Cardiac septum (tissue), 1 donor: ENCODE measurements at places on chromosomes 5 and 9. TPM values are rescaled to one million over a fixed set of nuclear protein-coding genes. Genes with fewer than 3 reads are reported as not detected.

PCDH1 gene
- 16.9 TPM for total RNA-seq

PRR7 gene
- total RNA-seq: 5.1 TPM

- no peak for DNase-seq
Observed at GRCh38 chr5:173790177-173790719, 97.9 kb upstream of the CPEB4 start.

DNA sequence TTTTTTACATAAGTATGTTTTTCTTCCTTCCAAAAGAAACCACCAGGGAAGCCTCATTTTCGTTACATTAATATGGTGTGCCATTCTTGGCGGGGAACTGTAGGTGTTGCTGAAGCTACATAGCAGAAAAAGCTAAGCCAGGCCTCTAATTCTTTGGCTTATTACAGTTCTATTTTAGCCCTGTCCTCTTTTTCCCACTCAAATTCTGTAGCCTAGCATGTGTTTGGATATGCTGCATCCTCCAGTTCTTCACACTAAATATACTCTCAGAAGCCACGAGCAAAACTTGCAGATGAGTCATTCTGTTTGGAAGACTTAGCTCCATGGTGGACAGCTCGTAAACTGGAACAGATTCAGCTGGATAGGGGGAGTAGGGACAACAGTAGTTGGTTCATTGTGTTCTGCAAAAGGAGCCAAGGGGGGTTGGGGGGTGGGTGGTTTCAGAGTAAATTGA is 369.4 kb downstream of the TMEM161B start:
- no peak for DNase-seq

GRCh38 chr9:129752900-129753729 is at the start of gene PTGES:
PTGES (minus strand) TSS chr9:129753042; CDS start chr9:129753012, 30 bp downstream.
- peak; percentile 82 for DNase-seq

DNA sequence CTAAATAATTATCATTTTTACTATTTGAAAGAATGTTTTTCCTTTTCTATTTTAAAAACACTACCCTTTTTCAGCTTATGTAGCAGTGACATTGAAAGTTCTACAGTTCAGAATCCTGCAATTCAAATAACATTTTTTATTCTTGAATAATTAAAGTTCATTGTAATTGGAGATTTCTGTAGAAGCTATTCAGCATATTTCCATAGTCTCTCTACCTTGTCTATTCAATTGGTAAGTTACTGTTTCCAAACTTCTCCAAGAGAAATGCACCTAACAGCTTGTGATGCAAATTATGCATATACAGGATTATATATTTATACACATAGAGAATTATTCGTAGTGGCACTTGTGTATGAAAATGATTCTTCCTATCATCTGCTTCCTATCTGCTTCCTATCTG is 149.7 kb upstream of the ARRDC3 start:
- DNase-seq: no peak

GRCh38 chr9:130297371-130297770 is 31.8 kb downstream of the HMCN2 start:
- DNase-seq: no peak

DNA sequence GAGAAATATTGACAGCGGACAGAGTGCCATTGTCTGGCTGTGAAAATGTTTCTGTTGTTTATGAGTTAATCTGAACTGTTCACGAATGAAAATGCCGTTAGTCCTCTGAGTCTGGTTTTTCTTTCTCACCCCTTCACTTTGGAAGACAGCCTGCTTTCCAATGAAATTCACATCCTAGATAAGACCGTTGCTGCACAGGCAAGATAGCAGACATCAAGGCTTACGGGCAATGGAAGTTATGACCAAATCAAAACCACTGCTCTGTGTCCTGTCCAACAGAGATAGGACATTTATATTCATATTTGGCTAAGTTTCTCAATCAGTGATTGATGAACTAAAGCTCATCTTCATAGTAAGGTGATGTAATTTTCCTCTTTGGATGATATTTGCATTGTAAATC is 180.0 kb upstream of the DMAC1 start:
- DNase-seq: no peak
